MV-4-11 (cell line): ENCODE measurements at places on chromosomes 11 and 22.
A peak's percentile ranks its signal among the peaks of the same experiment; 100 is the strongest.

GRCh38 chr11:111372538-111372937, 6.5 kb downstream of the POU2AF1 start:
- DNase-seq, result no peak

- no peak for DNase-seq
Measured at GRCh38 chr11:76778874-76779273, 4.3 kb upstream of the TSKU start.

DNA sequence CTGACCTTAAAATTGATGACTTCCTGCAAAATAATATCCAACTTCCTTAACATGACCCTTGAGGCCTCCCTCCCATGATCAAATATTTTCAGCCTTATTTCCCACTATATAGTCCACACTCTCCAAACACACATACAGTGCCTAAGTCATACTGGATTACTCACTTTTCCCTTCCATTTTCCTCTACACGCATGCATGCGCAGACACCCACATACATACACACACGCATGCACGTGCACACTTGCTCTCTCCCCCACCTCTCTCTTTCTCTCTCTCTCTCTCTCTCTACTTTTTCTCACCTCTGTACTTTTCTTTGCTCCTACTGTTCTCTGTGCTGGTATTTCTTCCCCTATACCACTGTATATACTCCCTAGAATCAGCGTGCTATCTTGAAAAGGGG, 28.1 kb downstream of the DLG2 start:
- no peak for DNase-seq

- peak; percentile 92 for DNase-seq
Measured at GRCh38 chr11:114166897-114167323, 107.4 kb downstream of the ZBTB16 start.

DNA sequence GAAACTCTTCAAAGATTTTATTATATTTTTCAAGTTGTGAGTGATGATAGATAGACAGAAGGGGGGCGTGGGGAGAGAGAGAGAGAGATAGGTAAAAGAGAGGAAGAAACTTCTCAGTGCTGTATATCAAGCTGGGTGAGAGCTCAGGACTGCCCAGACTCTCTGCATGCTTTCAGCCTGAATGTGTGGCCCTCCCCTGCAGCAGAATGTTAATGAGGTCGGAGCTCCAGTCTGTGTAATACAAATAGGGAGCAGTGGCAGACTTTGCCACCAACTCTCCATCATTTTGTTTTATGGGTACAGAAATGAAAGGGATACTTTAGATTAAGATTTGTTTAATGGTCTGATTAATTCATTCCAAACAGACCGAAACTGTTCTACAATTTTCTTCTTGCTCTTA, 752.8 kb downstream of the OPCML start:
- no peak for DNase-seq

DNA sequence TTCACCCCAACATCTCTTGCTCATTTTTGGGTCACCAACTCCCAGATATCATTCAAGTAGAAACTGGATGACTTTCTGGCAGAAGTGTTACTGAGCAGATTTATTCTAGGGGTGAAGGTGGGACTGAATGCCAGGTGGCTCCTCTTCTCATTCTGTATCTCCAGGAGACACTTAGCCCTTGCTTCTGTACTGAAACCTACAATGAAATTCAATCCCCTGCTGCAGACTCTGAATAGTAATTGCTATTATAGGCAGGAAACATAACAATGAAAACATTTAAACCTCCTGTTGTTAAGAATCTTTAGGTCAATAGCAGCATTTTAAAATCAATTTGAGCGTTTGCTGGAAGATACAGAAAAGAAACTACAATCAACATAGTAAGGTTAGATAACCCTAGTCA, 879.4 kb upstream of the TENM4 start:
- DNase-seq, result no peak

GRCh38 chr22:28381429-28382167, 298.0 kb downstream of the TTC28 start:
- DNase-seq, result no peak

DNA sequence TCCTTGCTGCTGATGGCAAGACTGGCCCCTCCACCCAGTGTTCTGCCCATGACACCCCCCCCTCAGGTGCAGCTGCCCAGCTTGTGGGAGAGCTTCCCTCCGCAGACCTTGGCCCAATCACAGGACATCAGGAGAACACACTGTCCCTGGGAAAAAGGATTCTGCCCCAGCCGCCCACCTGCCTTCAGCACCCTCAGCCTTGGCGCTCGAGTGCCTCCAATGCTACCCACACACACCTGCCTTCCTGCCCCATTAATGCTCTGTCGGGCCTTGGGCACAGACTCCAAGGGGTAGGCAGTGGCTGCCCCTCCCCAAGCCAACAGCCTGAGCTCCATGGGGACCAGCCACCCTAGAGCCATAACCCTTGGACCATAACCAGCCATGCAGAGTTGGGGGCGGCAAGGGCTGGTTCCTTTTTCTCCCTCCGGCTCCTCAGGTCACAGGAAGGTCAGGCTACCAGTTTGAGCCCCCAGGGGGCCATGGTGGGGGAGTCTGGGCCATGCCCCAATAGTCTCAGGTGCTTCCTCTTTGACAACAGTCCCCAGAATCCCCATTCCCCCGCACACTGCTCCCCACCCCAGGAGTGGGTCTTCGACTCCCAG, 1.3 kb upstream of the ZNF70 start:
- DNase-seq, result peak; percentile 43

DNA sequence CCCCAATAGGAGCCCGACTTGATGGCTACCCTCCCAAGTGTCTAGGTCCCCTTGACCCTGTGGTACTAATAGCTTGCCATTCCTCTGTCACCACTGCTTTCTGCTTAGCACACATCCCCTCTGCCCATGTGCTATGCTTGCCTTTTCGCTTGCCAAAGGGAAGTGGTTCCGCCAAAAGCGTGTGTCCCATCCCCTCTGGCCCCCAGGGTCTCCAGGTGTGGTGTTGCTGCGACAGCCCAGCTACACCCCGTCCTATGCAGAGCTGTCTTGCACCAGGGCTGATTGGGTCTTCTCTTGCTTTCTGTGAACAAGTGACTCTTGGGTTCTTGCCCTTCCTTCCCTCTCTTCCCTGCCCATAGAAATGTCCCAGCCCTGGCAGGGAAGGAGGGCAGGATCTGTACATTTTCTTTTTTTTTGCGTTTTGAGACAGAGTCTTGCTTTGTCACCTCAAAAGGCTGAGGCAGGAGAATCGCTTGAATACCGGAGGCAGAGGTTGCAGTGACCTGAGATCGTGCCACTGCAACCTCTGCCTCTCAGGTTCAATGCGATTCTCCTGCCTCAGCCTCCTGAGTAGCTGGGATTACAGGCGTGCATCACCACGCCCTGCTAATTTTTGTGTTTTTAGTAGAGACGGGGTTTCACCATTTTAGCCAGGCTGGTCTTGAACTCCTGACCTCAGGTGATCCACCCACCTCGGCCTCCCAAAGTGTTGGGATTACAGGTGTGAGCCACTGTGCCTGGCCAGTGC, 3.9 kb downstream of the TANGO2 start:
- DNase-seq, result no peak

- no peak for DNase-seq
Measured at GRCh38 chr11:27429761-27430393, 42.7 kb downstream of the LGR4 start.

DNA sequence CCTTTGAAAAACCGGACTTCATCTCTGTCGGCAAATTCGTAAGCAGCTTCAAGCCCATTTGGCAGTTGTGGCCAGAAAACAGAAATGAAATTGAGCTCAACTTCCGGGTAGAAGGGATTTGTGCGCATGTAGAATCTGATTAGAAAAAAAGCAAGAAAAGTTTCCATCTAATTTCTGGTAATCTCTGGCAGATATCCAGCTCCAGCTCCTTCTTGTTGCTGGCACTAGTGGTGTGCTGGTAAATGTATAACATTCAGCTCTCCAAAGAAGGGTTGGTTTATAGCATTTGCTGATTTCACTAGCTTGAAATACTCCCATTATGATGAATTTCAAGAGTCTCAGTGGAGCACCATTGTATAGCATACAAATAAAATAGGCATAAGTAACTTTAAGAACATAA, 5.4 kb downstream of the MMP1 start:
- peak; percentile 35 for DNase-seq

- DNase-seq, result peak; percentile 68
Measured at GRCh38 chr11:64359712-64360445, 917 bp downstream of the RPS6KA4 start.

GRCh38 chr11:33248416-33248971, 8.7 kb upstream of the HIPK3 start:
- DNase-seq, result no peak

DNA sequence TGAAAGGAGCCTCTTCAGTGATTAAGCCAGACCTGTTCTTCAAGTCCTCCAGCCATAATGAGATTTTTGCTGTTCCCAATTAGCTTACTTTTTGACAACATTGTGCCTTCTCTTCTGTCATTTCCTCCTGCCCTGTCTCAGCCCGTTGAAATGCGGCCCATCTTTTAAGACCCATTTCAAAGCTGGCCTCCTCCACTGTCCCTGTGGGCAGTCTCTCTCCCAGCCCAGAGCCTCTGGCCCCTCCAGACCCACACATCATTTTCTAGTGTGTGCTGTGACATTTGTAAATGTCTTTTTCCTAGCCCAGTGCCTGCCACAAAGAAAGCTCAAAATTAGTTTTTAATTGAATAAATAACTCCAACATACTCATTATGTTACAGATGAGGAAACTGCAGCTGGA, 70.9 kb downstream of the BUD13 start:
- no peak for DNase-seq

DNA sequence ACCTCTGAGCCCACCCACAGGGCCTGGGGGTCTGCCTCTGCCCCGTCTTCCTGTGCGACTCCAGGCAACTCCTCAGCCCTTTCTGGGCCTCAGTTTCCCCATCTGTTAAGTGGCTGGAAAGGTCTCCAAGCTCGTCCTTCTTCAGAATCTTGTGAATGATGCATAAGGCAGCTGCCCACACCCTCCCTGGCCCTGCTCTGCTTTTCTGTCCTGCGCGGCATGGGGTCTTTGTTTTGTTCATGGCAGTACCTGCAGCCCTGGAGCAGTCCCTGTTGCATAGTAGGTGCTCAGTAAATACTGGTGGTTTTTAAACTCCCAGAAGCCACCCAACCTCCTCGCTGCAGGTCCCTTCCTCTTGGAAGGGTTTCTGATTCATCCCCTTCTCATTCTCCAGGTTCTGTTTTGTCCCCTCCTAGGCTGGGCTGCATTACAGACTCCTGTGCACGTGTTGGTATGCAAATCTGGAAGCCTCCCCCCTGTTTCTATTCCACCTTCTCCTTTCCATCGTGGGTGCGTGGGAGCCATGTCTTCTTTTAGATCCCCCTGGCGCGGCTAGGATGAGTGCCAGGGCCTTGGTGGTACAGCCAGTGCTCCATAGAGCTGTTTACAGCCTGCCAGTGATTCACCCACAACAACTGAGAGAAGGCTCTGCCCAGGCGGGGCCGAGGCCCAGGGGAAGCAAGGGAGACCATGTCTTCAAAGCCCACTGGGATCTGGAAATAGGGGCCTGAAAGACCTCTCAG, 19.3 kb upstream of the SYT7 start:
- no peak for DNase-seq

GRCh38 chr11:9139628-9140357, 48.4 kb upstream of the SCUBE2 start:
- DNase-seq, result no peak

- DNase-seq, result no peak
Measured at GRCh38 chr11:110473706-110474105, 44.0 kb downstream of the FDX1 start.

DNA sequence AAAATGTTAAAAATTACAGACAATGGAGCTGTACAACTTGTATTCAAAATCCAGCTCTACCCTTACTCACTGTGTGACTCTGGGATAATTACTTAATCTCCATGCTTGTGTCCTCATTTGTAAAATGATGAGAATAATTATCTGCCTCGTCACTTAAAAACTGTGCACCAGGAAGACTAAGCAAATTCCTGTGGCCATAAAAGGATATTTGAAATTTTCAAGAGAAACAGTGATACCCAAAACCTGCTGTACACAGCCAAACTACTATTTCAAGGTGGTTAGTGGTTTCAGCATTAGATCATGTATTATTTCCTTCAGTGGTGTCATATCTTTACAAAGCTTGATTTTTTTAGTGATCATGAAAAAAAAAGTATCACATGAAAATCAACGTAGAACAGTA, 136.9 kb downstream of the METTL15 start:
- no peak for DNase-seq

GRCh38 chr11:15938121-15938611, 418.2 kb downstream of the SOX6 start:
- DNase-seq, result no peak

DNA sequence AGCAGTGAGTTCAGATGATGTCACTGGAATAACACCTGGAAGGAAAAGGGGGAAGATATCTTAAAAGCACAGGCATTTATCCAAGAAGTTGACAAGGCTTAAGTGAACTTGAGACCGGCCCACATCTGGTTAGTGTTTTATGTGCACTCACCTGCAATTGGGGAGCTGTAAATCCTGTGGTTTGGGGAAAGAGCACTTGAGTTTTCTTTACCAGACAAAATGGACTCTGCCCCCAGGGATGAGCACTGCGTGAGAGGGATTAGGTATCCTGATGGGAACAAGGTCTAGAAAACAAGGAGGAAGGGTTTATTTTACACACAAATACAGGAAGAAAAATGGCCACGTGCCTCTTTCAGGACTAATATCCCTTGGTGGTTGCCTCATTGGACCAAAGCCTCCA, 15.2 kb downstream of the E2F8 start:
- no peak for DNase-seq

- no peak for DNase-seq
Measured at GRCh38 chr11:92219476-92219875, 5.1 kb upstream of the FAT3 start.

DNA sequence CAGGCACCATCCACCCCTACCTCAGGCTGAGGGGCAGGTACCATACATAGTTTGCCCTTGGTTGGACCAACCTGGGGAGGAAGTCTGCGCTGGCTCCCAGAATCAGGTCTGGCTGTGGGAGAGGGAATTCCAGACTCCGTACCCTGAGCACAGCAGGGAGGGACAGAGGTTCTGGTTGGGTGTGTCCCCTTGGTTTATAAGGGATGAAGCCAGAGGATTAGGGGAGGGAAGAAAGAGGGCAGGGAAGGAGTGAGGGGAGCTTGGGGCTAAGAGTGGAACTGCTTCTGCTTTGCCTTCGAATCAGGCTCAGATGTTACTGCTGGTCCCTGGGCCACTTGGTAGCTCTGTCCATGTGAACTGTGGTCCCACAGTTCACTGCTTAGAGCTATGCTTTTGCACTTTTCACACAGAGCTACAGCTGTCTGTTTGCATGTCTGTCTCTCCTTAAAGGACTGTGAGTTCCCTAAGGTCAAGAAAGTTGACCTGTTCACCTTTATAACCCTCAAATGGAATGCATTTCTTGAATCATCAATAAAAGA, 9.2 kb downstream of the MMP20 start:
- no peak for DNase-seq

DNA sequence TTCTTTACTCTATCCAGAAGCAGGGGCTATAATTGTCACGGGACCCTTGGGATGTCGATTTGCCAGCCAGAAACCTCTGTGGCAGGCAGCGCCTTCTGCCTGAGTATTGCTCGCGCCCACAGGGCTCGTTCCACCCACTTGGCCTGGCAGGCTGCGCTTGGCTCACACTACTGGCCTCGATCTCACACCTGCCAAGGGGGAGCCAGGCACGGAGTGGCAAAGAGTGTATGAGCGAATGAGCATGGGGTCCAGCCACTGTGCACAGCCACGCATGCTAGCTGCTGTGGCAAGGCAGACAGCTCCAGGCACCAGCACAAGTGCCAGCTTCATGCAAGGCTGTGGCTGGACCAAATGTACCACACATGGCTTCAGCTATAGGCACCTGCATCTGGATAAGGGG, 599.8 kb downstream of the DLG2 start:
- no peak for DNase-seq

GRCh38 chr11:108253176-108253575, 30.3 kb downstream of the ATM start:
- no peak for DNase-seq
